NCI-H2081 (cell line): ENCODE measurements at places on chromosomes 1 and 21.

DNA sequence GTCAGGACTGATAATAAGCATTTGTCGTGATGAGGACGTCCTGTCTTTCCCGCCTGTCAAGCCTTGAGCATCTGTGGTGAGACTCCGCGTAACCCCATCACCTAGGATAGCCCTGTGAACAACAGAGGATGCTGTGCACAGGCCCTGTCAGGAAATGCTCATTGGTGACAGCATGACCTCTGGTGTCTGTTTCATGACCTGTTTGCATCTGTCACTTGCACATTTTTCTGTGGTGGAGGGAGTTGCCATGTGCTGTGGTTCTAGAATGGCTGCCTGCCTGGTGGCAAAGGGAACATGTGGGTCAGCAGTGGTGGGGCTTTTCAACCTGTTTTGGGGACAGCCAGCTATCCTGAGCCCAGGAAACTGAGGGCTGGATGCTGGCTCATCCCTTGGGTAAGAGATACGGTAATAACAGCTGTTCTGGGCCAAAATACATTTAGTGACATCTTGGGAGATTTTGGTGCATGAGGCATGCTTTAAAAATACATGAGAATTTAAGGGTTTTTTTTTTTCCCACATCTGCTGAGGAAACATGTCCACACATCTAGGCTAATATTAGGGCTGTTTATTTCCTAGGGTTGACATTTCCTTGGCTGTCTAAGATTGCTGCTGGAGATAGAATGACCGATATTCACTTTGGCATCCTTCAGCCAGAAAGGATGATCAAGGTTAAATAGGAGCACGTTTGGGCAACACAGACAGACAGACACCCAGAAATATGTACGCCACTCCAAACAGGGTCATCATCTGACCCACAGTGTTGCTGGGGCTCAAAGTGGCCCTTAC, 52.9 kb downstream of the KCNC4 start:
- no peak for DNase-seq

DNA sequence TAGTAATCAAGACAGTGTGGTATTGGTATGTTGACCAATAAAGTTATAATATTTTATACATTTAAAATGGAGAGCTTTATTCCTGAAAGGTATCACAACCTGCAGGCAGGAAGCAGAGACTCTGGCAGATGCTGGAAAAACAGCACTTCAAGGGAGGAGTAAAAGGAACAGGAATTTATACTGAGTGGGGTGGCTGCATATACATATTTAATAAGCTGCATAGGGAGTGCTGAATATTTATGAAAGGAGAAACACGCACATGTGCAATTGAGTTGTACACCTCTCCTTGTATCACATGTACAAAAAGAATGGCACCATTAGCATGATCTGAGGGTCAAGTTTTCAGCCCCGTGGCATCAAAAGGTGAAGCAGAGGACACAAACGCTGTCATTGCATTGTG, 104.9 kb upstream of the PAXBP1 start:
- no peak for DNase-seq

DNA sequence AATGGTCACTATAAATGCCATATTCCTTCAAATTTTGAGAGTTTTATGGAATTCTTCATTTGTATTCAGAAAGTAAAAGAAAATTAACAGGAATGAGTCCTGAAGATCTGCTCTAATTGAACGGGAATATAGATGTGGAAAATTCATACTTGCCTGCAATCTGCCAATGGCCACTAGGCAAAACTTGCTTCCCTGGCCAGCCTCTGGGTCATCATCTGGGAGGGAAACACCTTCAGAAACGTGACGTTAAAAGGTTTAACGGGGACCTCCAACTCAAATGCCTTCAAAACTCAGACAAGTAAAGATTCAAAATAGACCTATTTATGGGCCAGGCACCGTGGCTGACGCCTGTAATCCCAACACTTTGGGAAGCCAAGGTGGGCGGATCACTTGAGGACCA, 21.7 kb upstream of the CTSK start:
- no peak for DNase-seq

- no peak for DNase-seq
Measured at GRCh38 chr1:238568735-238569134, 678.0 kb upstream of the ZP4 start.

DNA sequence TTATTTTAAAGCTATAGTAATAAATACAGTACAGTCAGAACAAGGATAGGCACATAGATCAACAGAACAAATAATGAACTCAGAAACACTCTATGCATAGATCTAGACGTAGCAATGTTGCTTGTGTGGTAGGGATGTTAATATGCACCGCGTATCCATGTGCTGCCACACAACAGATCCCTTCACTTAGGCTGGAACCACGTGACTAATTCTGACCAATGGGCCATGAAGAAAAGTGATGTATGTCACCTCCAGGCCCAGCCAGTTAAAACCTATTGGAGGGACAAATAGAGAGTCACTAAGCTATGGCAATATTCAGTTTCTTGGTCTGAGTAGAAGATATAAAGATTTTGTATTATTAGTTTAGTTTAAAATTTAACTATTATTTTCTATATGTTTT, 91.4 kb downstream of the ADAMTS1 start:
- DNase-seq = no peak

- no peak for DNase-seq
Measured at GRCh38 chr1:214635506-214635905, 32.5 kb downstream of the CENPF start.

GRCh38 chr21:22225299-22225698, 1227.1 kb downstream of the NCAM2 start:
- DNase-seq = no peak

GRCh38 chr1:169487561-169487960, 1.8 kb upstream of the SLC19A2 start:
- DNase-seq = no peak

GRCh38 chr1:190679044-190679443, 201.4 kb upstream of the BRINP3 start:
- no peak for DNase-seq
